ENCODE measurements at places on chromosomes 12 and 14.

GRCh38 chr12:56763753-56764657 is 881 bp downstream of the HSD17B6 start:
- no peak for DNase-seq

GRCh38 chr14:99812096-99812750 is 19.0 kb downstream of the EML1 start:
- DNase-seq, result no peak

DNA sequence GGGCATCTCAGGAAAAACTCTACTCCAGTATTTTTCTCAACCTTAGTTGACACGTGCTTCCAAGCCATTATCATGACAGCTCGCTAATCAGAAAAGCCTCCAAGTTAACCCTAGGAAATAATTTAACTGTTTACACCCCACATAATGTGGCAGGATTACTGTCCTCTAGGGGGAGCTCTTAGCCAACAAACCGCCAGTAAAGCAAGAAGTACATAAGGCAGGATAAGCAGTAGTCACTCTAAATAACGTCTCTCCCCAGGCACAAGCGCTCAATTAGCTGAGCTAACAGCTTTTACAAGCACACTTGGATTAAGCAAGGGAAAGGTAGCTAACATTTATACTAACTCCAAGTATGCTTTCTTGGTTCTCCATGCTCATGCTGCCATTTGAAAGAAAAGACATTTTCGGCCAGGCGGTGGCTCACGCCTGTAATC is 22.8 kb downstream of the APOBEC1 start:
- DNase-seq, result peak; percentile 73

DNA sequence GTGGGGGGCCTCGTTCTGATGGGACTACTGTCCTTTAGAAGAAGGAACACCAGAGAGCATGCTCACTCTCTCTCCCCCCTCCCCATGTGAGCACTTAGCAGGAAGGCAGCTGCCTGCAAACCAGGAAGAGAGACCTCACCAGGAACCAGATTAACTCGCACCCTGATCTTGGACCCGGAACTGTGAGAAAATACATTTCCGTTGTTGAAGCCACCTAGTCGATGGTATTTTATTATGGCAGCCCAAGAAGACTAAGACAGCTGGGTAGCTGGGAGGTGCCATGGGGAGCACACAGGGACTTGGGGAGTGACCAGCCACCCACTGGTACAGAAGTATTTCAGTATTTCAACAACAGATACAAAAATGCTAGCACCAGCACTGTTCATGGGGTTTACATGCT is 59.0 kb downstream of the VCPKMT start:
- no peak for DNase-seq

DNA sequence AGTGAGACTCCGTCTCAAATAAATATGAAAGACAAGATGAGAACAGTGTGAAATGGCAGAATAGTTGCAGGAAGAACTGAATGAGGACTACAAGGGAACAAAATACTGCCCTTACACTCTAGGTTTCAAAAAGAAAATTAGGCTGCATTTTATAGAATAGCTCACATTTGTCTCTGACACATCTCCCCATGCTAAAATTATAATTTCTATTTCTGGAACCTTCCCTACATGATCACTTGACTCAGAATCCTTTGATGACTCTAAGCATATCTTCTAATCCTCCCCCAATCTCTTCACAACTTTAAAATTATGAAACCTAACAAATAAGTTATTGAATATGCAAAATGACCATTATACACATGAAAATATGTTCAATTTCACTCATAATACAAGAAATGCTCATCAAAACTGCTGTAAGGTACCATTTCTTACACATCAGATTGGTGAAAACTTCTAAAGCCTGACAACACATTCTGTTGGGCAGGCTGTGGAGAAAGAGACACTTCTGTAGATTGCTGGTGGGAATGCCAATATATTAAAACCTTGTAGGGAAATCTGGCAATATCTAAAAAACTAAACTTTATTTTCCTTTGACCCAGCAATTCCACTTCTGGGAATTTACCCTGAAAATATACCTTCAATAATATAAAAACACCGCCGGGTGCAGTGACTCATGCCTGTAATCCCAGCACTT is 4.3 kb upstream of the HIGD1C start:
- no peak for DNase-seq

DNA sequence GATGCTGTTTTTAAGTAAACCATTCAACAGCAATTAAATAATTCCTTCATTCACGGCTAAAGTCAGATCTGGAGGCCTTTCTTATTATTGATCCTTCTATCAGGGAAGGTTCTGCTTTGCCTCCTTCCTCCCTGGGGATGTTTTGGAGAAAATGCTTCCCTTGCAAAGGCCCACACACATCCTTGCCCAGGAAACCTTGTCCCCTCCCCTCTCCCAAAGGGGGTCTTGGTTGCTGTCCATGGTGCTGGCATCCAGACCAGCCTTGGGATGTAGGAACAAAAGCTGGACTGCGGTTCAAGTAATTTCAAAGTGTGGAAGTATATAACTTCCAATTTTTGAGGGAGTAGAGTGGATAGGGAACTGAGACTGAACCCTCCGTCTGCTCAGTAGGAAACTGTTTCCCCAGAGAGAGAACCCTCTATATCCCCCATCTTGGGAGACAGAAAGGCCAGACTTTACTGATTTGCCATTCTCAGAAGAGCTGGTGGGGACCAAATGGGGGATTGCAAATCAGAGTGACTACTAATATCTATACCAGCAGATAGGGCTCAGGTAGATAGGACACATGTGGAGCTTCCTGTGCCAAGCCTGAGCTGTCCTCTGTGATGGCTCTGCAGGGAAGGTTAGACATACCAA is 5.6 kb downstream of the MARCHF9 start:
- no peak for DNase-seq

DNA sequence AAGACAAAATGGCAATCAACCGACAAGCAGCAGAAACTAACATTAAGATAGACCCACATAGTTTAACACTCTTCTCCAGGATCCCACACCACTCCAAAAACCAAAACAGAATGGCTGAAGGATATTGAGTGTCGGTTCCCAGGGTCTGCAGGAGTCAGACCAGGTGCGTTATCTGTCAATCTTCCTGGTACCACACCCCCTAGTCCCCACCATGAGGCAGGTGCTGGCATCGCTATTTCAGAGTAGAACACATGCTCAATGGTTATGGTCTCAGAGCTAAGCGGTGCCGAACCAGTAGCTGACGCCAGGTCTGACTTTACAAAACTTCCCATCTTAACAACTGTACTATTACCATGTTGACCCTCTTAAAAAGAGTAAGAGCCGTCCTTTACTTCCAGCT is 10.2 kb downstream of the STX2 start:
- DNase-seq, result no peak

DNA sequence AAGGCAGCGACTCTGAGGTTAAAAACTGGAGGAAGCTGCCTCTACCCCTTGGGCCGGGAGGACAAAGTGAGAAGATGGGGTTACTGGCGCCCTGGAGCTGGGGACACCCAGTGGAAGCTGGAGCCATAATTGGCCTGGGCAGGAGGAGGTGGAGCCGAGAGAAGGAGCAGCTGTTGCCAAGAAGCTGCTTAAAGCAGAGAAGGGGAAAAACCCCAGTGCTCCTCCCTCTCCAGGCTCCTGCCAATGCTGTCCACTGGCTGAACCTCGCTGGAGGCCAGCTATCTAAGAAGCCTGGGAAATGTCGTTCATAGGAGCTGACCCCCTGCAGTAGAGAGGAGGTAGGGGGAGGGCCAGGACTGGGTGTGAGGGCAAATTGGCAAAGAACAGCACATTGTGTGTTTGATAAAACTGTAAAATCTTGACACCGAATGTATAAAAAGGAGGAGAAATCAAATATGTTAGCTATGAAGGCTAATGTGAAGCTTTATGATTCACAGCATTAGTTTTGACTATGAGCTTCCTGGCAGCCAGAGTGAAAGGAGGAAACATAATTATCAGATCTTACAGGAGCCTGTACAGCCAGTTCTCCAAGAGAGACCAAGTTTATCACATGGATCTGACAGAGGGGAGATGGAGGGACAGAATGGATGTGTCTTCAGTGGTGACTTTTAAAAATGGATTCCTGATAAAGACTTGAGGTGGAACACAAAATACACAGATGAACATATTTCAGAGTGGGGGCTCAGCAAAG is 9.5 kb downstream of the HHIPL1 start:
- DNase-seq, result no peak

- DNase-seq, result peak; percentile 63
Observed at GRCh38 chr12:118979763-118980406, 1.5 kb upstream of the SRRM4 start.

DNA sequence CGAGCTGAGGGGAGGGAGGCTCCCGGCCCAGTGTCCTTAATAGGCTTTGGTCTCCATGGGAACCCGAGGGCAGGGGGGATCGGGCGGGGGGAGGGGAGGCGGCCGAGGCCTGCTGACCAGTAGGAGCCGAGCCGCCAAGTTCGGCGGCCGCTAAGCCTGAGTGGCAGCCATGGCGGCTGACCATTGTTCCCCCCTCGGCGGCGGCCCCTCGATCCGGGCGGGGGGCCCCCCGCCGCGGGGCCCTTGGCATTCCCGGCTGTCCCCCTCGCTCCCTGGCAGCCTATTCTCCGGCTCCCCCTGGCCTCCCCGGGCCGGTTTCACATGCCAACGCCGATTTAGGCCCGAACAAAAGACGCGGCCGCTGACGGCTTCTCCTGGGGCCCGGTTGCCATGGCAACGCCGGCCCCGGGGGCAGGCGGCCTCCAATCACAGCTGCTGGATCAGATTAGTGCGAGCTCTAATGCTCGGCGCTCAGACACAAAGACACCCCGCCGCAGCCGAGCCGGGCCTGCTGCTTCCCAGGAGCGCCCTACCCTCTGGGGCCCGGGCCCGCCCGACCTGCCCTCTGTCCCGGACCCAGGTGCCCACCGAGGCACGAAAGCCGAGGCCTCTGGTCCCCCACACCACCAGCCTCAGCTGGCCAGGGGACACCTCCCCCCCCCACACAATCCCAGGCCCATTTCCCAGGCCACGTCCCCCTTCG is 7.3 kb downstream of the MSI1 start:
- DNase-seq, result peak; percentile 9

DNA sequence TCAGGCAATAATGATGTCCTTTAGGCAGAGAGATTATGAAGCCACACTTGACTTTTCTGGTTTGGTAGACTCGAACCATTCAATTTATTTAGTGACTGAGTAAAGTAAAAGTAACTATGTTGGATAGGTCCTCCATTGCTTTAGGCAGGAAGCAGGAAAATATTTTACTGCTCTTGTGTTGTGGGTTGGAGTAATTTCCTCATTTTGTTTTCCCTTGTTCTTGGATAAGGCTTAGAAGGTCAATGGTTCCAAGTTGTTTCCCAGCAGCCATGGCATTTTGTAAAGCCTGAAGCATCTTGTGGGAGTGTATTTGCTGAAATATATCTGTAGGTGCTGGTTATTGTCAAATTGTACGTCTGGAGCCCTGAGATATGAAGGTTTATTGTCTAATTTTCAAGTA is 161.2 kb upstream of the SLC38A2 start:
- DNase-seq, result no peak

DNA sequence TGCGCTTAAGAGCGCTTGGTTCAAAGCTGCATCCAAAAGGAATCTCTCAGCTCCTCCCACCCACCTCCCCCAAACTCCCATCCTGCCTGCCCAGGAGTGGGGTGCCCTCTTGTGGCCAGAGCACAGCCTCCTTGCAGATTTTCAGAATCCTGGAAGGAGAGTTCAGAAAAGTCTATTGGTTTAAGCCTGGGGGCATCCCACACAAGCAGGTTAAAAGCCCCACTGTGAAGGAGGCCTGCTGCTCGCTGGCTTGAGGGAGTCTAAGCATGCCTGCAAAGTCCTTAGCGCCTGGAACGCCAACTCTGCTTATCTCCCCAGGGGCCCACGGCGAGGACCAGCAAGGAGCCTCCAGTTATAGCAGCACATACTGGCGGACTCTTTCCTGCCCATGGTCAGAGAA is 297.1 kb downstream of the KSR2 start:
- DNase-seq, result peak; percentile 7

DNA sequence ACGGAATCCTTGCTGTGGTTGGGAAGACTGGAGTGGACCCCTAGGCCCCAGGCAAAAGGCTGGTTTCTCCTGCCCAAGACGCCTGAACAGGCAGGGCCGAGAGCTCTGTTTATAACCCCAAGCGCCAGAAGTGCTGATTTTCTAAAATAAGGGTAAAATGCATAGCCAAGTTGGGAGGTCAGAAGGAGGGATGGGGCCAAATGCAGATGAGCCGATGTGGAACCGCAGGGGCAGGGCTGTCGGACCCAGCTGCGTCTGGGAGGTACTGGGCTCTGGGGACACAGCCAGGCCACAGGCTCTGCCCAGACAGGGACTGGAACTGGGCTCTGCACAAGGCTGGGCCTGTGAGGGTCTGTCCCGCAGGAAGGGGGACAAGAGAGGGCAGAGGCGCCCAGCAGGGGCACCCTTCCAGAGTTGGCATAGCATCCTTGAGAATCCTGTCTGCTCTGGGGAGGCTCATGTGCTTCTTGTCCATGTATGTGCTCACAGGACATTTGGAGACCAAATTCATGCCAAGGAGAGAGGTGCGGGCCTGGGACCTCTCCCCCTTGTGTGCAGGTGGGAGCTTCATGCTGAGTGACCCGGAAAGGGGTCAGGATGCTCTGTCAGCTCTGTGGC is 49.1 kb downstream of the JAG2 start:
- no peak for DNase-seq

GRCh38 chr12:71183018-71183417 is 25.2 kb upstream of the TSPAN8 start:
- no peak for DNase-seq

GRCh38 chr12:120365675-120366340 is 3.2 kb downstream of the MSI1 start:
- DNase-seq, result no peak

DNA sequence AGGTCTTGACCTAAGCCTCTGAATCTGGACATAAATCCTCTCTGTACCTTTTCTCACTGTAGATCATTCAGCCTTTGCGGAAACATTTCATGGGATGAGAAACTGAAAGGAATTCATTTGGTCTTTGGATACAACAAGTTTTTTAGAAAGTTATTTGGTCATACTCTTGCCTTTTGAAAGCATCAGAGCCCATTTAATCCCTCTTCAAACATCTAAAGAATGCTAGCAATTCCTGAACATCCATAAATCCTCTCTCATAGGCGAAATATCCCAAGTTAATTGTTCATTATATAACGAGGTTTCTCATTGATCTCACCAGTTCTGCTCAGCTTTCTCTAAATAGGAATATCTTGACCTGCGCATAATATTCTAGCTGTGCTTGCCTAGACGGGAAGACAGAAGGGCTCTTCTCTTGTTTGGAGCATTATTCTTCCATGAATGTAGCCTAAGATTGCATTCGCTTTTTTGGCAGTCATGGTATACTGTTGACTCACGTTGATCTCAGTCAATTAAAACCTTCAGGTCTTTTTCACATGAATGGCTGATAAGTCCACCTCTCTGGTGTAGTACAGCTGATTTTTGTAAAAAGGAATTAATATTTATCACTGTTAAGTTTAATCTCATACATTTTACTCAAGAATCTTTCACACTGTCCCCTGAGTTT is 24.1 kb downstream of the NTN4 start:
- no peak for DNase-seq

Measured in activated CD4-positive, alpha-beta T cell treated with anti-CD3 and anti-CD28 coated beads, Interleukin-10, Interleukin-2, amounts not matched to agents 100 ng/mL and 50 ng/mL, durations not matched to agents 16 hours and 8 hours (primary cell).